ENCODE measurements at places on chromosomes 6 and 20. TPM values are rescaled to one million over a fixed set of nuclear protein-coding genes. Genes with fewer than 3 reads are reported as not detected.

DNA sequence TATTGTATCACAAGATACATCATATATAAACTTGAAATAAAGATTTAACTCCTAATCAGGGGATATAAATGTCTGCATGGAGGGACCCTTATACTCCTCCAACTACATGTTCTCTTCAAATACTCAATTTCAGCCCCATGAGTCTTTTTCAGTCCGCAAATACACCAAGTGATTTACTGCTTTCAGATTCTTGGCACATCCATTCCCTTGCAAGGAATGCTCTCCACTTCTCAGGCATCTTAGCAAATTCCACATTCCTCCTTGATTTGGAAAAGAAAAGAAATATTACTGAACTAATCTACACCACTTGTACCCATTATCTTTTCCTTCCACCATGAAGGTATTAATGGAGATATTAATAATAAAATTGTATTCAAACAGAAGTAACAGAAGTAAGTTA lies 999.4 kb upstream of the GJE1 start:
- no peak for DNase-seq

Gene TBX18
- polyA plus RNA-seq: 0.03 TPM

DNA sequence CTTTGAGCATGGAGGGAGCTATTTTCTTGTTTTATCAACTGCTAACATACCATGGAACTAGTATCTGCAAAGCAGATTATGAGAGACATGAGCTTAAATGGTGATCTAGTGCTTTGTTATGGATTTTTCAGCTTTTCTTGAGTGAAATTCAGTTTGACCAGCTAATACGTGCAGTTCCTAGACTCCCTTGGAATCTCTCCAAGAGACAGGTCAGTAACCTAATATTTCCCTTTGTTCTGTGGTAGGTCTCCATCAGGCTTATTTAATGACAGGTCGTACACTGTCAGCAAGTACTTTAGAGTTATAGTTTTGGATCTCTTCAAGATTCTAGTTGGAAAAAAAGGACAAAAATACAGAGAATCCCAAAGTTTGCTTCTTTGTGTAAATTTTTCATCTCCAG lies 43.9 kb downstream of the HDAC2 start:
- DNase-seq: no peak

- no peak for DNase-seq
Measured at GRCh38 chr6:38871741-38872568, 156.8 kb downstream of the DNAH8 start.

GRCh38 chr6:136706430-136706829 lies 85.8 kb downstream of the MAP3K5 start:
- DNase-seq: no peak

GRCh38 chr6:117907601-117908245 lies 659 bp downstream of the SLC35F1 start:
- no peak for DNase-seq
